ENCODE measurements at places on chromosomes 16 and 17.

DNA sequence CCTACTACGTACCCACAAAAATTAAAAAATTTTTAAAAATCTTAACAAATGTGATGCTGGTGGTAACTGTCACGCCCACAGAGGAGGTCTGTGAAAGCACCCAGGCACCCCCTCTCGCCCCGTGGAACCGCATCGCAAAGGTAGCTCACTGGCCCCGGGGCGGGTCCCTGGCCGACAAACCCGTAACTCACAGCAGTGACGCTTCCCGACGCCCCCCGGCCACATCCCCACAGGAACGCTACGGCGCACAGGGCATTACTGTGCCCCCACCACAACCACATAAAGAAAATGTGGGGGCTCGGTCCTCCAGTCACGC lies 366 bp downstream of the ANKS3 start:
- no peak for DNase-seq

- no peak for DNase-seq
Measured at GRCh38 chr16:85719605-85720301, 31.0 kb upstream of the GINS2 start.

- DNase-seq: no peak
Measured at GRCh38 chr16:526181-527014, 1.1 kb upstream of the CAPN15 start.

DNA sequence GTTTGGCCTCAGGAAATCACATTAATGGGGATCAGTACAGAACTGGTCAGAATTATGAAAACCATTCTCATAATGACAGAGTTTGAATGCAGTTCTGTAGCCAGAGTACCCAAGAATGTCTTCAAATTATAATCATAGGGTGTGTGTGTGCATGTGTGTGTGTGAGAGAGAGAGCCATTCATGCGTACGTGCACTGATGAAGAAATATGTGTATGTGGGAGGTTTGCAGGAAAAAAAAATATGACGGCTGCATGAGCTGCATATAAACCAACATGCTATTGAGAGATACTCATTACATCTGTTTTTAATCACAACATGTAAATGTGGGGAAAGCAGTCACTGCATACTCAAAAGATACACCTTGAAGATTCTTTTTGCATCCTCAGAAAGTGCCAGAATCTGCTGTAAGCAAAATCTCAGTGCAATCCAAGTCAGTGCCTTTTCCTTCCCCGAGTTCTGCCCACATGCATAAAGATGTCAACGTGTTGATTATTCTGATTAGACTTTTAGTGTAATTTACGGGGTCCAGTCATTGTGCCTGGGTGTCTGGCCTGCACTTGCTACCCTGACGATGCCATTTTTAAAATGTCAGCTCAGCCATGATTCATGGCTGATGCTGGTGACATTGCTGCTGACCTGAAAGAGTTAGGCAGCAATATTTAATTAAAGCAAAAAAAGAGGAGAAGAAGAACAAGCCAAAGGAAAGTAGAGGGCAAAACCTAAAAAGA lies 378.7 kb upstream of the ZFHX3 start:
- no peak for DNase-seq

GRCh38 chr16:12166271-12166670 lies 189.7 kb downstream of the SNX29 start:
- no peak for DNase-seq

DNA sequence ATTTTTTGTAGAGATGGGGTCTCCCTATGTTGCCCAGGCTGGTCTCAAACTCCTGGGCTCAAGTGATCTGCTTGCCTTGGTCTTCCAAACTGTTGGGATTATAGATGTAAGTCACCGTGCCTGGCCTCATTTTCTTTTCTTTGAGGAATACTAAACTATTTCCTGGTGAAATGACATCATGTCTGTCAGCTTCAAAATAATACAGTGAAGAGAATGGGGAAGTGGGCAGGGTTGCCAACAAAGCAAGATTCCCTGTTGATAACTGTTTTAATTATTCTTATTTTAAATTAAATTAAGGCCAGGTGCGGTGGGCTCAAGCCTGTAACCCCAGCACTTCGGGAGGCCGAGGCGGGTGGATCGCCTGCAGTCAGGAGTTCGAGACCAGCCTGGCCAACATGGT lies 21.1 kb downstream of the PIPOX start:
- DNase-seq: no peak

GRCh38 chr17:8753976-8754440 lies 4.3 kb downstream of the SPDYE4 start:
- no peak for DNase-seq

DNA sequence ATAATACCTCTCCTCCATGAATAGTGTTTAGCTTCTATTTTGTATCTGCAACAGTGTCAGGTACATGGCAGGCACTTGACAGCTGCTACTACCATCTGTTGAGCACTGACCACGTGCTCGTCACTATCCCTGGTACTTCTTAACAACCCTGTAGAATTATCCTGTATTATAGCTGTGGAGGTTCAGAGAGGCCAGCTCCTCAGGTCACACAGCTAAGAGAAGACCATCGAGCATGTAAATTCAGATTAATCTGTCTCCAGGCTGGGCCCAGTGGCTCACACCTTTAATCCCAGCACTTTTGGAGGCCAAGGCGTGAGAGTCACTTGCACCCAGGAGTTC lies 26.3 kb downstream of the WSB1 start:
- DNase-seq: no peak

DNA sequence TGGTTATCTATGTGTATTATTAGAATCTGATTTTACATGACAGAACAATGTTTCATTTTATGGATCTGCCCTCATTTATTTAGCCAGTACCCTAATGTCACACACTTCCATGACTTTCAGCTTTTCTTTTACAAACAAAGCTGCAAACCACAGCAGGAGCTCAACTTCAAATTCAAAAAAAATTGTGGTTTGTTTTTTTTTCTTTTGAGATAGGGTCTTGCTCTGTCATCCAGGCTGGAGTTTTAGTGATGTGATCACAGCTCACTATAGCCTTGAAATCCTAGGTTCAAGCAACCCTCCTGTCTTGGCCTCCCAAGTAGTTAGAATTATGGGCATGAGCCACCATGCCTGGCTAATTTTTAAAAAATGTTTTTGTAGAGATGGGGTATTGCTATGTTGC lies 8.2 kb upstream of the MPRIP start:
- no peak for DNase-seq

GRCh38 chr17:76915840-76916510 lies 47.8 kb downstream of the MGAT5B start:
- DNase-seq: no peak

DNA sequence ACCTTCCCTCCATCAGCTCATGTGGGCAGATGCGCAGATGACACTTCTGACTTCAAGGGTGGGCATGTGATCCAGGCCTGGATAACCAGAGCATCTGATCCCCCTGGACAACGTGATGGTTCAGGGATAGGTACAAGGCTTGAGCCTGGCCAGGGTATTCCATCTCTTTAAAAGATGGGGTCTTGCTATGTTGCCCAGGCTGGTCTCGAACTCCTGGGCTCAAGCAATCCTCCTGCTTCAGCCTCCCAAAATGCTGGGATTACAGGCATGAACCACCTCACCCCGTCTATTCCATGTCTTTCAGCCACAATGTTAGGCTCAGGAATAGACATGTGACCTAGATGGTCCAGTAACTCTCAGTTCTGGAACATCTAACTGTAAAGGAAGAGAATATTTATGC lies 20.8 kb downstream of the CRYM start:
- DNase-seq: no peak

GRCh38 chr16:1264345-1265089 lies 8.6 kb downstream of the TPSD1 start:
- DNase-seq: no peak

- DNase-seq: peak; percentile 80
Measured at GRCh38 chr17:17792551-17793377, 44.0 kb downstream of the SREBF1 start.

GRCh38 chr17:18858567-18859245 lies 775 bp downstream of the PRPSAP2 start:
- no peak for DNase-seq

GRCh38 chr16:90048737-90049330 lies 28.3 kb downstream of the PRDM7 start:
- DNase-seq: no peak

DNA sequence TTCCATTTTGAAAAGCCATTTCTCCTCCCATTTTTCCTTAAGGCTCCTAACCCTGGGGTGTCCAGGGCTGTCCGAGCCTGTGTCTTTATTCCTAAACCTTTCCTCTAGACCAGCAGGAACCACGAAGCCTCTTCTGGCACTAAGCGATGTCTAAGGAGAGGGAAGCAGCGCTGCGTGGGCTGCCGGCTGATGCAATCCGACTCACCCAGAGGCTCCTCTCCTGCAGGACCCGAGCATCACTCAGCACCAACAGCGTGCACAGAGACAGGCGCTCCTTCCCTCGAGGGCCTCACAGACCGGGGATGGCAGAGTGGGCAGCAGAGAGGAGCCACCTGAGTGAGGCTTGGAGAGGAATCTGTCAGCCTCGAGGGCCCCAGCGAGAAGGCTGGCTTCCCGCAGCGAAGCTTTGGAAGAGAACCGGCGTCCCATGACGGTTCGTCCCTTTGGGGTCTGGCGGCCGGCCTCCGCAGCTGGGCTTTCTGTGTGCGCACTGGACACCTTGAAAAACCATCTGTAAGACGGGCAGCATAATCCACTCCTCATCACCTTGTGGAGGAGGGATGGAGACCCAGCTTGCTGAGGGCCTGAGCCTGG lies 174.3 kb downstream of the FOXL1 start:
- no peak for DNase-seq

DNA sequence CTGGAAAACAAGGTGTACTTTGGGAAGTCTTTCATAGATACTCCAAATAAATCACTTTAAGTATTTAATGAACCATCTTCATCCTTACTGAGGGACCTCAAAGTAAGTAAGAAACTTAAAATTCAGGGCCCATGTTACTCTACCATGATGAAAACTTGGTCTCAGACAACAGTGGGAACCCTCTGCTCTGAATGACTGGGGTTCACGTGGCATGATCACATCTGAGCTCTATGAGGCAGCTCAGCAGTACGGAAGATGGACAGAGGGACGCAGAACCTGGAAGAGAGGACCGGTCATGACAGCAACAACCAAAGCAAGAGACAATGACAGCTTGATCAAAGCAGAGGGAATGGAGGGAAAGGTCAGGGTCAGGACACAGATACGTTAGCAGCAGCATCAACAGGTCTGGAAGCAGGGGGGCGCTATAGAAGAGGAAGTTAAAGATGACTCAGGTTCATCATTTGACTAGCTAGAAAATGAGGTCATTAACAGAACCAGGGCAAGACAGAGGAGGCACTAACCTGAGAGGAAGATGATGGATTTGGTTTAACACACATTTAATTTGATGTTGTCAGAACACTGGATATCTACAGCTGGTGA lies 9.5 kb downstream of the XPO6 start:
- no peak for DNase-seq

- DNase-seq: no peak
Measured at GRCh38 chr16:77825196-77825595, 36.8 kb downstream of the VAT1L start.

GRCh38 chr17:3543453-3543852 lies 14.2 kb downstream of the TRPV3 start:
- no peak for DNase-seq

DNA sequence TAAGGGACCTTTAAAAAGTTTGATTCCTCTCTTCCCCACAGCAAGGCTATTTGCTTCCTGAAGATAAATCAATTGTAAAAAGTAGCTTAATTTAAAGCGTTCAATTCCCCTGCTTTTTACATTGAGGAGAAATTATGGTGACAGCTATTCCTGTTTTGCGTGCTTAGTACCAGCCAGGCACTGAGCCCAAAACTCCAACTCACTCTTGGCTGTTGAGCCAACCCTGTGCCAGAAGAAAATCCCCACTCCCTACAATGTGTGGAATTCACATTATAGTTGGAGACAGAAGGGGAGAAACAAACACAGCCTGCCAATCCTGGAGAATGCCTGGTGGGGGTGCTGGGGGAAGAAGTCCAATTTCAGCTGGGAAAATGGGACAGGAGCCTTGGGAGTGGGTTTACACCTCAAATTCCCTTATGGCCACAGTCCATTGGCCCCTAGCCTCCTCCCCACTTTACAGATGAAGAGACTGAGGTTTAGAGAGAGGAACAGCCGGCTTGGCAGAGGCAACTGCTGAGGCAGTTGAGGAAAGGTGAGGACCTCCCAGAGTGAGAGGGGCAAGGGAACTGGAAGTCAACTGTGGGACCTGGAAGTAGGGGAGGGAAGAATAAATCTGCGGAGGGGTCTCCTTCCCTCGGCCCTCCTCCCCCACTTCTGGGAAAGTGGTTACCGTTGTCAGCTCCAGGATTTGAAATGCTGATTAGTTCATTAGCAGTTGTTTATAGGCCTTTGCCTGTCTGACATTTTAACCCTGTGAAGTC lies 26.1 kb downstream of the CDH1 start:
- no peak for DNase-seq

DNA sequence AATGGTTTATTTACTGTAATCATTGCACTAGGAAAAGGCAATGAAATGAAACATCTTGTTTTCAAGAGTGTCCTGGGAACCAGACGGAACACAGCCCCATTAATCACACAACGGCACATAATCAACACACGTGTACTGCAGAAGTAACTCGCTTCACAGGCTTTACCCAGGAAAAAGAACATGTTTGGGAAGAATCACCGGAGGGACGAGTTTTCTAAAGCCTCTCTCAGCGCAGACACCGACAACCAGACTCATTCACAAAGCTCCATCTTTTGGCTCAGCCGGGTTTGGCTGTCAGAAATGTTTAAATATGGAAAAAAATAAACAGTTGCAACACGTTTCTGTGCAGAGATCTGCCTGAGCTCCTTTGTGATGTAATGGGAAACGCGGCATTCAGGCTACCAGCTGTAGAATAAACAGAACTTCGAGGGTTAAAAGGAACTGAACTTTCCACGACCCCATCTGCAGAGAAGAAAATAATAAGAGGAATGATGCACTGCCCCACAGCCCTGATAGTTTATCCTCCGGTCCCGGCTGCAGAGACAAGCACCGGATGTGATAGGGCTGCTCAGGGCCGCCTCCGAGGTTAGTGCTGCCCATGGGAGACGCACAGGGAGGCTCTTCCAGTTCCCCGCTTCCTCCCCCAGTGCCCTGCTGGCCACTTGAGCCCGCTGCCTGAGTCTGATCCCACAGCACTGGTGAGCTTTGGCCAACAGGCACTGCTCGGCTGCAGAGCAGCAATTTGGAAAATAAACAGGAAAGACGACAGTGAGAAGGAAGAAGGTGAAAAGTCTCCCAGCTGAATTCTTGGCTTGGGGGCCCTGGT lies 119.8 kb downstream of the HIC1 start:
- no peak for DNase-seq

- DNase-seq: no peak
Measured at GRCh38 chr17:72208832-72209231, 88.0 kb downstream of the SOX9 start.

DNA sequence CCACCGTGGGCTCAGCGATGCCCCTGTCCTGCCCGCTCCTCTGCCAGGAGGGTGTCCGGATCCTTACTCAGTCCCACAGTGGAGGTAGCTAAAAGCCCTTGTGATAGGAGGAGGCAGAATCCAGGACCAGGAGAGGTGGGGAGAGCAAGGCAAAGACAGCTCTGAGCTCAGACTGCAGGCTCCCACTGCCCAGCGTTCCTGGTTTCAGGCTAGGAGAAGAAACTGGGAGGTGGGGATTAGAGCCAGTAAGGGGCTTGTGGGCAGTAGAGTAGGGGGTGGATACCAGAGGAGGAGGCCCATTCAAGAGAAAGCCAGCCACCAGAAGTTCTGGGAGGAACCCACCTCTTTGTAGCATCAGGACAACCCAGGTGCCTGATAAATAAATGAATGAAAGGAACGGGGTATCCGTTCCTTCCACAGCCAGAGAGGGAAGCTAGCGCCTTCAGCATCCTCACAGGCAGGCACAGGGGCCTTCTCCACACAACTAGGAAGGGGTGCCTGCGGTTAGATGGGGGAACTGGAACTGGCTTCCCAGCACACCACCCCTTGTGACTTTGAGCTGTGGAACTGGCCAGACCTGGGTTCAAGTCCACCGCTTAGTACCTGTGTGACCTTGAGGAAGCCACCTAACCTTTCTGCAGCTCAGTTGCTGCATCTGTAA lies 2.3 kb downstream of the IL21R start:
- DNase-seq: no peak

Measured in CD4-positive, alpha-beta T cell treated with Interleukin-6 at 100 ng/mL for 8 hours (primary cell).